ENCODE measurements at places on chromosomes 2 and 18.

DNA sequence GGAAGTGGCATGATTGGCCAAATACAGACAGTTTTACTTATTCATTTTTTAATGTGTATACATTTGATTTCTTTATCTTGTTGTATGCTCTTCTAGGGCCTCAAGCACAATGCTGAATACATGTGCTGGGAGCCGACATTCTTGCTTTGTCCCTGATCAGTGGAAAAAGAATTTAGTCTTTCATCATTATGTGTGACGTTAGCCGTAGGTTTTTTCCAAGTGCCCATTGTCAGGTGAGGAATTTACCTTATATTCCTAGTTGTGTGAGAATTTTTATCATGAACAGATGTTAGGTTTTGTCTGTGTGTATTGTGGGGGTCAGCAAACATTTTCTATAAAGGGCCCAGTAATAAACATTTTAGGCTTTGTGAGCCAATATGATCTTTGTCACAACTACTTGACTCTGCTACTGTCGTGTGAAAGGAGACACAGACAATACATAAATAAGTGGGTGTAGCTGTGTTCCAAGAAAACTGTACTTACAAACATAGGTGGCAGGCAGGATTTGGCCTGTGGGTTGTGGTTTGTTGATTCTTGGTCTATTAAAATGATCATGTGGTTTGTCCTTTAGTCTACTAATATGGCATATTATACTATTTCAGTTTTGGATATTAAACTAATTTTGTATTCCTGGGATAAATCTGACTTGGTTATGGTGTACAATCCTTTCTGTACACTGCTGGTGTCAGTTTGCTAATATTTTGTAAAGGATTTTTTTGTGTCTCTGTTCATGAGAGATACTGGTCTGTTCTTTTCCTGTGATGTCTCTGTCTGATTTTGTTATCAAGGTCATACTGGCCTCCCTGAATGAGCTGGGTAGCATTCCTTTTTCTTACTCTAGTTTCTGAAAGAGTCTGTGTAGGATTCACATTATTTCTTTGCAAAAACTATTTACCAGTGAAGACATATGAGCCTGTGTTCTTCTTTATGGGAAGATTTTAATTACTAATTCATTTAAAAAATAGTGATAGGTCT is 132.2 kb upstream of the SMAD7 start:
- peak; percentile 64 for DNase-seq

DNA sequence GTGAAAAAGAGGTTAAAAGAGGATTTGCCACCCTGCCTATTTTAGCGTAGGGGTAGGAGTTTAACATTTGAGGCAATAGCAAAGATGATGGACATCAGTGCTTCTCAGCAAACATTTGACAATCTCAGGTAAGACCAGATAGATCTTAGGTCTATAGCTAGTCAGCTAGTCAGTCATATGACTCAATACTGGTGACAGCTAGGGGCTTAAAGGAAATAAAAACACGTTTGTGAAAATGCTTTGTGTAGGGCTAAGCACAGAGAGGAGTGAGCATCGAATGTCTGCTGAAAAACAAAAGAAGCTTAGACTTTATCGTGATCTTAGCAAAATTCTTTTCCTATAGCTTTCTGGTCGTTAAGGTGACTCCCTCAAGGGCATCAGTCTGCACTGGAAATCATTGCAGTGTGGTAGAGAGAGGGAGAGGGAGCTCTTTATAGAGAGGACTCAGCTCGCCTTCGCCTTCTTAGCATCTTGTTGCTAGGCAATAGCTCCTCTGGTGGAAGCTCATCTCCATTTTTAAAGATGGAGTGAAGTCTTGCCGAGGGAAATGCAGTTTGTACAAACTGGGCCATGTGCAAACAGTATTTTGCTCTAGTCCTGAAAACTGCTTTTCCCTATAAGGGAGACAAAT is 62.8 kb upstream of the SLC38A11 start:
- DNase-seq, result no peak

GRCh38 chr2:21467910-21468309 is 344.1 kb downstream of the TDRD15 start:
- no peak for DNase-seq

DNA sequence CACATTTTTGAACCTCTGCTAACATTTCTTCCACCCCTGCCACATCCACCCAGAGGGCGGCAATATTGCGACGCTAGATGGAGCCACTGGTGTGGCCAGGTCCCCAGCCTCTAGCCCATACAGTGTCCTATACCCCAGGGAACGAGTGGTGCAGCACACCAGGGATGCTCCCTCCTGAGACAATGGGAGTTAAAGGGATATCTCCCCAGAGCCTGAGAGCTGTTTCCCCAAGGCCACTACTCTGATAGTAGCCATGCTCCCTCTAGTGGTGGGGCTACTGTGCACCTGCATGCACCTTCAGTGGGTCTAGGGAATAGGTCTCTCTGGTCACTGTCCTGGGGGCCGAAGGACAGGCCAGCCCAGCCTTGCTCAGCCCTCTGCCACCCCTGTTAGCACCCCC is 336.4 kb upstream of the FSHR start:
- no peak for DNase-seq

DNA sequence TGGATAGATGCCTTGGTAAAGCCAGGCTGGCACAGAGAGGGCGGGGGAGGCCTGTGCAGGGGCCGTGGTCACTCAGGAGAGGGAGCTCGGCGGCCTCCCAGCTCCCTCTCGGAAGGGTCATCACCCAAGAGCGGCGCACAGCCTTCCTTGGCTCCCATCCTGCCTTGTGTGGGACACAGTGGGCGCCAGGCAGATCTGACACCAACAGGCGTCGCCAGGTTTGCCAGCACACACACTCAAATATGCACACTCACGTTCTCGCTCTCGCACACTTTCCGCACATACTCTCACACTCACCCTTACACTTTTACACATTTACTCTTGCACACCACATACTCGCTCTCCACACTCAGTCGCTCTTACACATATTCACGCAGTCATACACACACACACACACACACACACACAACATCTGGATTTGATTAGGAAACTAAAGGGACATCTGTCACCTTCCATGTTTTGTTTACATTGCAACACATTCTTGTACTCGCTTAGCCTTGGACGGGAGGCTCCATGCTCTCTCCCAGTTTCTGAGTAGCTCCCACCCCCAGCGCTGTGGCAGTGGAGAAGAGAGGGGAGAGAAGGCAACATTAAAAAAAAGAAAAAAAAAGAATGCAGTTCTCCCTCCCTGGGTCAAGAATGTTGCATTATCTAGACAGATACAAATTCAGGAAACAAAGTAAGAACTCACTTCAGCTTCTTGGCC is 10.5 kb downstream of the CHMP1B start:
- DNase-seq, result no peak

Data from T-helper 2 cell (primary cell).